ENCODE measurements at places on chromosomes 7 and 10. TPM values are rescaled to one million over a fixed set of nuclear protein-coding genes. Genes with fewer than 3 reads are reported as not detected.

The MKLN1 gene
- 93.1 TPM for total RNA-seq

The PNLIPRP3 gene
- total RNA-seq: not detected

The FRAT1 gene
- 5.4 TPM for total RNA-seq

The CHAT gene
- not detected for total RNA-seq

The C10orf95 gene
- total RNA-seq: 0.34 TPM

The IRF5 gene
- total RNA-seq: 7.0 TPM

The LRGUK gene
- 4.0 TPM for total RNA-seq

The VAX1 gene
- total RNA-seq: 3.3 TPM

The NKX2-3 gene
- total RNA-seq: not detected

The KNDC1 gene
- total RNA-seq: 121 TPM

The TSPAN33 gene
- 26.8 TPM for total RNA-seq

The NUTM2D gene
- total RNA-seq: 5.0 TPM

The LRRC18 gene
- total RNA-seq: not detected

The CTAGE4 gene
- 0.35 TPM for total RNA-seq

The FAM25A gene
- total RNA-seq: not detected

The PALD1 gene
- 14.0 TPM for total RNA-seq

The CDH23 gene
- total RNA-seq: 14.0 TPM

The PTPRE gene
- total RNA-seq: 29.5 TPM
